ENCODE measurements at places on chromosomes 7 and 10.

DNA sequence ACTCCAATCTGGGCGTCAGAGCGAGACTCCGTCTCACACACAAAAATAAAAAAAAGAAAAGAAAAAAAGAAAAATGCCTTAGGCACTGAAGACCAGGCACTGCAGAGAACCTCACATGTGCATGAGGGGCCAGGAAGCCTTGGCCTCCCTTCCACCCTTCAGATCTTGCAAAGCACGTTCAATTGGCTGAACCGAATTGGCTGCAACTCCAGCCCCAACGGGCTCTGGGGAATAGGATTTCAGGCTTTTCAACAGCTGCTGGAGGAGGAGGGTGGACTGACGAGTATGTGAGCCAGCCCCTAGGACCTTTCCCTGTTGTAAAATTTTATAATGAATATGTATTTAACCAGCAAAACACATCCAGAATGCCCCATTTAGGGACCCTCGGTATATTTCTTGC is 16.7 kb downstream of the TMEM120A start:
- no peak for DNase-seq

DNA sequence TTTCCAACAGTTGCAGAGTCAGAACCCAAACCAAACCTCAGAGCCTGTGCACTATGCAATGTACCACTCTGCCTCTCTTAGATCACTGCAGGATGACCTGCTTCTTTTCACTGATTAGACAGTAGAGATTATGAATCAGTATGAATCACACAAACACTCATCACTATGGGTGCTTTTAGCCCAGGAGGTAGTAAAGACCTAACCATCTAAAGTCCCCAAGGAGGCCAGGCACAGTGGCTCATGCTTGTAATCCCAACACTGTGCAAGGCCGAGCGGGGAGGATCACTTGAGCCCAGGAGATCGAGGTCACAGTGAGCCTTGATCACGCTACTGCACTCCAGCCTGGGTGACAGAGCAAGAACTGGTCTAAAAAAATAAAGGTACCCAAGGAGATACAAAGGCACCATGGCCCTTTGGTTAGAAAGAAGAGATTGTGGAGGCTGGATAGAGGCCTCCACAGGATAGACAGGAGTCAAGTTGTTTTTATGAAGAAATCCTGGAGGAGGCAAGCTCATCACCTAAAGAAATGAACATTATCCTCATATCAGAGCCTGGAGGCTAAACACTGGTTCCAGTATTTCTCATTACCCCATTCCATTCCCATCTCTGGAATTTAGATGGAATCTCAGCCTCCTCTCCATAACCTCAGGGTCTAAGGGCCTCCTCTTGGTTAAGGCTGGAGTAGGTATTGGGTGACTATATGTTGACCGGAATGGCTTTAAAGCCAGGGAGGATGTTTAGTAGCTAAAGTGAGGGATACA is 12.9 kb downstream of the SEC31B start:
- DNase-seq = no peak

- no peak for DNase-seq
These were observed 194.9 kb downstream of the GPAM start for GRCh38 chr10:111988646-111989045.

- no peak for DNase-seq
These were observed 1.8 kb downstream of the CCDC6 start for GRCh38 chr10:59904426-59905065.

GRCh38 chr7:112336936-112337576 is 113.2 kb upstream of the IFRD1 start:
- DNase-seq = no peak

Measured in pulmonary artery endothelial cell (primary cell).